ENCODE measurements at places on chromosomes 13 and 19. TPM values are rescaled to one million over a fixed set of nuclear protein-coding genes. Genes with fewer than 3 reads are reported as not detected.

- H3K27me3 ChIP-seq, result no peaks in the 10 kb centered on the region
- H3K4me1 ChIP-seq, result no peaks in the 10 kb centered on the region
- no peaks in the 10 kb centered on the region for H3K36me3 ChIP-seq
- H3K27ac ChIP-seq, result no peak overlapping the region
- no peak overlapping the region for H3K4me3 ChIP-seq
Observed at GRCh38 chr13:76641056-76641455, 245.1 kb downstream of the KCTD12 start.

DNA sequence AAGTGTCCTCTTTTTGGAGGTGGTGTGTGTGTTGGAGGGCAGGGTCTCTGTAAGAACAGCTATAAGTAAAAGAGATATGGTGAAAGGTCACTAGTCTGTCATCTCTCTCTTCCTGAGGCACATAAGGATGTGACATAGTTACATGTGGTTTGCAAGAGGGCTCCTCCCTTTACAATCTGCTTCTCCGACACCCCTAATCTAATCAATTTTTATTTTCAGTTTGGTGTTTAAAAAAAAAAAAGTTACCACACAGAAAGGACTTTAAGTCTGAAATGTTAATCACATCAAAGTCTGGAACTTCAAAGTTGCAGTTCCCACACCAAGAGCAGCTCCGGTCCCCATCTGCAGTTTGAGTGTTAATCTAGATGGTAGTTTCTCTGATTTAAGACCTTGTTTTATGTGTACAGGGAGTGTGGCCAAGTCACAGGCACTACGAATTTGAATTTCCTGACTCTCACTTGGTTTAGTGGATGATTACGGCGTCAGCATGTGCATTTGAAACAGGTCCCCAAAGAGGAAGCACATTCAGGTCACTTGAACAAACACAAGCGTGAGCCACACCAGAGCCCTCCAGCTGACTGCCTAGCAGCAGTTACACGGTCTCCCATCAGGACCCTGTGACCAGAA lies 53.1 kb downstream of the FOXO1 start:
- no peak overlapping the region for H3K27ac ChIP-seq
- no peaks in the 10 kb centered on the region for H3K27me3 ChIP-seq
- H3K4me3 ChIP-seq, result no peak overlapping the region
- no peak for DNase-seq

DNA sequence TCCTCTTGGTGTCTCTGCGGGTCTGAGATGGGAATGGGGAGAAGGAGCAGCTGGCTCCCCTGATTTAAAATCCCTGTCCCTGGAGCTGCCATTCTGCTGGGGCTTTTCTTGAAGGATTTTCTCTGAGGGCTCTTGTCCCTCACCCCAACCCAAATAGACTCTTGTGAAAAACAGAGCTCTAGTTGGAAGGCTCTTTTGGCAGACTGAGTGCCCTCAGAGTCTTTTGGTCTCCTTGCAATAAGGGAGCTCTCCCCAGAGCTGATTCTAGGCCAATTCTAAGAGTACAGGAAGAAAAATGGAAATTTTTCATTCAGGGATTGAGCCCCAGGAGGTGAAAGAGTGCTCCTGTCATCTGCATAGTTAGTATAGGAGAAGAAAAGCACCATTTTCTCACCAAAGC lies 238.3 kb downstream of the COG6 start:
- no peak for DNase-seq
- no peak overlapping the region for H3K4me3 ChIP-seq
- H3K4me1 ChIP-seq, result peaks cover 7% of the 10 kb centered on the region
- H3K36me3 ChIP-seq, result no peaks in the 10 kb centered on the region
- H3K27me3 ChIP-seq, result no peaks in the 10 kb centered on the region
- H3K27ac ChIP-seq, result no peak overlapping the region

GRCh38 chr13:50586414-50587083 lies 256.9 kb downstream of the DLEU7 start:
- no peaks in the 10 kb centered on the region for H3K36me3 ChIP-seq
- H3K27me3 ChIP-seq, result no peaks in the 10 kb centered on the region
- DNase-seq, result no peak
- H3K4me3 ChIP-seq, result no peak overlapping the region
- no peak overlapping the region for H3K27ac ChIP-seq

DNA sequence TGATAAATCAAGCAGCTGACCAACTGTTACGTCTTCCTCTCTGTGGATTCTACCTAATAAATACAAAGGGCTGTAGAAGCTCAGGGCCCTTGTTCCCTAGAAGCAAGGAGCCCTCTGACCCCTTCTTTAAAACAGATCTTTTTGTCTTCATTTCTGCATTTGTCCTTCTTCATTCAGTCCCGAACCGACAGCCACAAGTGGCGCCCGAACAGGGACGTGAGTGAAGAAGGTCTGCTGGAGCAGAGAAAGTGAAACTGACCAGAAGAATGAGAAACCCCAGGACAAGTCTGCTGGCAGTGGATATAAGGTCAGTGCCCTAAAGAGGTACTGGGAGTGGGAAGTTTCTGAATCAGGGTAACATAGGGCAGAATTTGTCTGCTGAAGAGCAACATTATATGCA lies 13.1 kb downstream of the ZNF773 start:
- DNase-seq, result no peak
- H3K27me3 ChIP-seq, result no peaks in the 10 kb centered on the region
- H3K27ac ChIP-seq, result no peak overlapping the region
- H3K4me1 ChIP-seq, result no peaks in the 10 kb centered on the region
- no peaks in the 10 kb centered on the region for H3K36me3 ChIP-seq

The CYSLTR2 gene
- total RNA-seq, result not detected

The CHST8 gene
- total RNA-seq, result not detected

The UBL5 gene
- total RNA-seq, result 335 TPM

The KASH5 gene
- not detected for total RNA-seq
